T-helper 9 cell (primary cell): ENCODE measurements at places on chromosomes 4 and X.
A peak's percentile ranks its signal among the peaks of the same experiment; 100 is the strongest.

DNA sequence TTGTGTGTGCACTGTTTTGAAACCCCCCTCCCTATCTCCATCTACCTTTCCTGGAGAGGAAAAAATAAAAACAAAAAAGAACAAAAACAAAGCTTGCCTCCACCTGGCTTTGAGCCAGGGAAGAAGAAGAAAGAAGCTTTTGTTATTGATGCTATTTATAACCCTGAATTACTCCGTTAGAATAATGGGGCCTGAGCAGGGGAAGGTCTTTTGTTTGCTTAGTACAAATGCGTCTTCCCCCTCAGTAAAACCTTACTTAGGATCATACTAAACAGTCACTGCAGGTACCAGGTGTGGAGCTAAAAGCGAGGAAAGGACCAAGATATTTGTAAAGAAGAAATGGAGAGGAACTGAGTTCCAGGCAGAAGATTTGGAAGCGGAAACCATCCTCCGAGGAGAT, 352.1 kb downstream of the KCNIP4 start:
- DNase-seq = no peak

GRCh38 chr4:40608628-40609027, 21.0 kb downstream of the RBM47 start:
- no peak for DNase-seq

DNA sequence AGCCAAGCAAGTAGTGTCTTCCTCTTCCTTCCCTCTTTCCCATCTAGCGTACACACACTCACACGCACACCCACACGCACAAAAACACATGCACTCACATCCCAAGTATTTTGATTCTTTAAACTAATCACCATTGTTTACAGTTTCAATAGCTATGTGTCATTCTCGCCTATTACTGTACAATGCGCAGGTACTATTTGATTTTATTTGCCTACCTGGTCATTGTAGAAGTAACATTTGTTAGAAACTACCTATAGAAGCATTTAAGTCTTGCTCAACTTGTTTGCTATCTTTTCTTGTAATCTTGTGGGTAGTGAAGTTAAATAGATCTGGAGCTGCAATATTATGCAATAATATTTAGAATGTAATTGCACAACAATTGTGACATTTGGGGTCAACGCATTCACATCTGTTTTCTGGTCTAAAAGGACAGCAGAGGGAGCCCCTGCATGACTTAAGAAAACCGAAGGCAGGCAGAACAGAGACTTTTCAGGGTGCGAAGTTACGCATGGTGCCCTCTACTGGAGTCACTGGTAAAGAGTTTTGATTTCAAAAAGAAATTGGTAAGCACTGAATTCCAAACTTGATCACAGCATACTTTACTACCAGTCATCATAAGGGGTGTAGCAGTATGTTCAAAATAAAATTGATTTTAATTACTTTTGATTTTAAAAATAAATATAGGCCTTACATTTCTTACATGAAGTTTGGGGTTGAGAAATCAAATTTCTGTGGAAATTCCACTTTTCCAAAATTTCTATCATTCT, 503.3 kb upstream of the FAM241A start:
- DNase-seq = no peak

DNA sequence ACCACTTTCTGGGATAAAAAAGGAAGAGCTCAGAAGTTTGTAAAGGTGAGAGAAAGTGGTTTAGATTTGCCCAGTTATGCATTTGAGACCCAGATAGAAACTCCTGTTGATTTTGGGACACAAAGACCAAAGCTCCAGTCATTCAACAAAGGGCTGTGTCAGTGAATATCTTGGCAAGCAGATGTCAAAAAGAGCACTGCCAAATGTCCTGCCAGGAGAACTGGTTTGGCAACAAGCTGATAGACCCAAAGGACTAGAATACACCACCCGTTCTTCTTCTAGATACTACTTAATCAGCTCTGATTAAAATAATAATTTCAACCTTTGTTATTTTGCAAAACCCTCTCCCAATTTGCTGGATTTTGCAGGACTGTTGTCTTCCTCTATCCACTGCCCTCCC, 121.4 kb downstream of the NHS start:
- DNase-seq = no peak

- DNase-seq = no peak
Observed at GRCh38 chr4:85500110-85500867, 25.3 kb downstream of the ARHGAP24 start.

GRCh38 chrX:133869270-133869669, 116.1 kb downstream of the GPC3 start:
- no peak for DNase-seq

GRCh38 chrX:66638591-66639500, at the start of gene EDA2R:
EDA2R (minus strand) TSS chrX:66639078; CDS start chrX:66616020, 23,058 bp downstream.
- no peak for DNase-seq

GRCh38 chr4:75248770-75249407, 265.3 kb downstream of the RCHY1 start:
- no peak for DNase-seq

DNA sequence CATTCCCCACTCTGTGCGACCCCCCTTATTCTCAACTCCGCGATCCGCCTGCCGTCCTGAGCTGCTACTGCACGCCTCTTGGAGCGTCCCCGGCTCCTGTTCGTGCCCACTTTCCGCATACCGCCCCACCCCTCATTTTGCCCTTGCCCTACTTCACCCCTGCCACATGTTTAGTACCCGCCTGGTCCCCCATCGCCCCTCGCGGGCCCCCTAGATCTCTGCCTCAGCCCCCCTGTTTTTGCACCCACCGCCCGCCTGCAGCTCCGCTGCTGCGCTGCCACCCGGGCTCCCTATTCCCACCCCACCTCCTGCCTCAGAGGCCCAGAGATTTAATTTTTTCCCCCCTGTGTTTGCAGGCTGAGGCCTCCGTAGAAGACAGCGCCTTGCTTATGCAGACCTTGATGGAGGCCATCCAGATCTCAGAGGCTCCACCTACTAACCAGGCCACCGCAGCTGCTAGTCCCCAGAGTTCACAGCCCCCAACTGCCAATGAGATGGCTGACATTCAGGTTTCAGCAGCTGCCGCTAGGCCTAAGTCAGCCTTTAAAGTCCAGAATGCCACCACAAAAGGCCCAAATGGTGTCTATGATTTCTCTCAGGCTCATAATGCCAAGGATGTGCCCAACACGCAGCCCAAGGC, 1.4 kb downstream of the MAGED1 start:
- DNase-seq = no peak

GRCh38 chr4:105474099-105474518, 247 bp upstream of the PPA2 start:
- DNase-seq = peak; percentile 75

GRCh38 chrX:119539872-119540271, 25.3 kb downstream of the STEEP1 start:
- no peak for DNase-seq

DNA sequence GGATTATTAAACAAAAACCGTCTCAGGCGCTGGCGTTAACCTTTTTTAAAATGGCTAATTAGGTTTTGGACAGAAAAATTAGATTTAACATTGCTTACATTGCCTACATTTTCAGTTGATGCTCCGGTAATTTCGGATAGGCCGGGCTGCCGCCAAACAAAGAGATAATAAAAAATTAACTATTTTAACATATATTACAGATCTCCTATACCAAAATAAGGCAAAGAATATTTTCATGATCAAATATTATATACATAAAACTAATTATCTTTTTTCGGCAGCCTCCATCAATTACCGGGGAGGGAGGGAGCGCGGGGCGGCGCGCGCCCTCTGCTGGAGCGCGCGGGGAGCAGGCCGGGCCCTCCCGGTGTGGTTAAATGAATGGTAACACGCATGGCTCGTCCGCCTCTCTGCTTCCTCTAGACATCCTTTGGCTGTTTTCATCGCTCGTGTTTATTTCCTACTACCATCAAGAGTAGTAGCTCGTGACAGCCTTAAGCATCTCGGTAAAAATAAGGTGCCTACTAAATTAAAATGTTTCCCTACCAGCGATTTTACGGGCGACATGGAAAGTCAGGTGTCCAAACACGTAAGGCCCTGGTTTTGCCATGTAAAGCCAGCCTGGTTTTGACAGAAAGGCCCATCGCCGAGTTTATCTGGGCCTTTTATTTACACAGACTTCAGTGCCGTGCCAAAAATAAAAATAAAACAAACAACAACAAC, 52.4 kb upstream of the TMEM33 start:
- peak; percentile 35 for DNase-seq

- DNase-seq = no peak
Observed at GRCh38 chrX:10759141-10759799, 138.9 kb upstream of the MID1 start.

DNA sequence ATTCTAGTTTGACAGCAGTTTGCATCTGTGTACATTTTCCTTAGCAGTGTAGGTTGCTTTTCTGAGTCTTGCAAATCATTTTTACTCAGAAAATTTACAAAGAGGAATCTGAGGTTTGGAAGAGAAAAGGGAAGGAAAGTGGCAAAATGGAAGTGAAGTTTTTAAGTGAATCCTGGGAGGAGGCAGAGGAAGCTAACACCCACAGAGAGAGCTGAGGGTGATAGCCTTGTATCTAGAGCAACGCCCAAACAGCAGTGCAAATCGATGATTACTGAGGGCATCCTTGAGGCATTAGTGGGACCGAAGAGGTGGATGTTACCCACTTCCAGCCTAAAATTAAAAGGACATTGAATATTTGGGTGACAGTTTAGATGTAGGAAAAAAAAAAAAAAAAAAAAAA, 31.8 kb downstream of the KLF3 start:
- DNase-seq = no peak

DNA sequence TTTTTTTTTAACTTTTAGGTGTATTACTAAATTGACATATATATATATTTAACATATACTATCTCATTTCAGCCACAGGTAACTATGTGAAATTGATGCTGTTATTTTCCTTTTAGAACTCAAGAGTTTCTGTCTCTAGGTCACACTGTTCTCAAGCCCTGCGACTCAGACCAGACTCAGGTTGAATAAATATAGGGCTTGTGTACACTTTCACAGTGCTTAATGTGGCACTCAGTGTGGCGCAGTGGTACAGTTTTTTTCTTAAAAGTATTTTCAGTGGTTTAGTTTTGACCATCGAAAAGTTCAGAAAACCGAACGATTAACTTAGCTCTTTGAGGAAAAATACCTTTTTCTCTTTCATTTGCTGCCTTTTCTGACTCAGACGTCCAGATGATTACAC, 24.7 kb downstream of the PACRGL start:
- DNase-seq = no peak

GRCh38 chr4:76993787-76994641, 44.5 kb downstream of the SEPTIN11 start:
- DNase-seq = peak; percentile 44

- DNase-seq = no peak
Observed at GRCh38 chrX:19855700-19856381, 31.6 kb downstream of the SH3KBP1 start.

DNA sequence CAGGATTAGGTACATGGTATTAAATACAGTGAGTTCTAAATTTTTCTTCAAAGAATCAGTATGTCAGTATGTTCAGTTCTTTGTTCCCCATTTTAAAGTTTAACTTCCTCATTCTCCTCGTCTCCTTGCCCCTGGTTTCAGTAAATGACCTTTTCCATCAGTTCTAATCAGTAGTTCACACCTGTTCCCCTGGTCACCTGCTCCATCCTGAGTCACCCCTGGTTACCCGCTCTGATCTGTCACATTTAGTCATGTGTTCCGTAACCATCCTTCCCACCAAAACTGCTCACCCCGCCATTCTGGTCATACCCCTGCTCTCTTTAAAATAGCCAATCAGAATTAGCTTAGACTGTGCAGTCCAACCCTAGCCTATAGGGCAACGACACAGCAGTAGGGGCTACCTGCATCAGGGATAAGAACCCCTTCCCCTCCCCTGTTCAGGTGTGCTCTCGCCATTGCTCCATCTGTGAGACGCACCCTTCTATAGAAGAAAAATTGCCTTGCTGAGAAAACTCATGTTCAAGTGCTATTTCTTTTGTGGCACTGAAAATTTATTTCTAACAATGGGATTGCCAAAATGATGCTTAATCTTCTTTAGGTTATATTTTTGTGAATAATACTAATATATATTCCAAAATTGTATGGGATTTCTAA, 181.3 kb downstream of the OR13H1 start:
- DNase-seq = no peak

GRCh38 chr4:66693694-66694093, 851.6 kb downstream of the CENPC start:
- DNase-seq = no peak

DNA sequence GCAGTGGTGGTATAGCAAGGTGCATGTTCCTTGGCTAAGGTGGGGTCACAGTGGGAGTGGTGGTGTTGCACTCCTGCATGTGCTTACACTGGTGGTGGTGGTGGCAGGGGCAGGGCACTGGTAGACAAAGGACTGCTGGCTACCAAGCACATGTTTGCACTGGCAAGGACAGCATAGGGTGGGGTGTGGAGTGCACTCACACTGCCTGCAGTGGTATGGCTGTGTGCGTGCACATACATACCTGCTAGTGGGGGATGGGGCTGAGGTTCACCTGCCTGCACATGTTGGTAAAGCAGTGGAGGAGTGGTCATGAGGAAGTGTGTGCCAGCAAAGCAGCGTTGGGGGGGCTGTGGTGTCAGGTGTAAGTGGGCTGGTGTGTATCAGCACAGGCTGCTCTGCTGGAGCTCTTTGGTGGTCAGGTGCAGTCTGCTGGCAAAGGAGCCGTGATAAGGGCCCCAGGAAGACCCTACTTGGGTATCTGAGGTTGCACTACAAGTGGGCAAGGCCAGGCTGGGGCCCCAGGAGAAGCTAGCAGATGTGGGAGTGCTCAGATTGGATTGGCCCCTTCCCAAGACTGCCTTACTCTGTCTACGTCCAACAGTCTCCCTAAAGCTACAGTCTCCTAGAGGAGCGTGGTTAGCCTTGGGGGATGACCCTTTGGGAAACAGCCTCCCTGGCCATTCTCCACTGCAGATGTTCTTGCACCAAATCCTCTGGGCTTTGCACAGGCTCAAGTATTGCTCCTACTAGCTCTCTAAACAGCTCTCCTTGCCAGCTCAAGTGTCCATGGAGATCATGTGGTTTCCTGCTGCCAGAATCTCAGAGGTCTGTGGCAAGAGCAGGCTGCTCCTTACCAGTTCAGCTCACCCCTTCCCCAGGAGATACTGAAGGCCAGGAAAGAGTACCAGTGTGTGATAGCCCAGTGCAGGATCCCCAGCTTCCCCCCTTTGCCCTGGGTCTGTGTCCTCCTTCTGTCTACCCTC, 486.3 kb upstream of the PABPC4L start:
- no peak for DNase-seq
